NCI-H2171 treated with DMSO at 0.1 percent for 48 hours (cell line): ENCODE measurements at places on chromosomes 7 and 10.

DNA sequence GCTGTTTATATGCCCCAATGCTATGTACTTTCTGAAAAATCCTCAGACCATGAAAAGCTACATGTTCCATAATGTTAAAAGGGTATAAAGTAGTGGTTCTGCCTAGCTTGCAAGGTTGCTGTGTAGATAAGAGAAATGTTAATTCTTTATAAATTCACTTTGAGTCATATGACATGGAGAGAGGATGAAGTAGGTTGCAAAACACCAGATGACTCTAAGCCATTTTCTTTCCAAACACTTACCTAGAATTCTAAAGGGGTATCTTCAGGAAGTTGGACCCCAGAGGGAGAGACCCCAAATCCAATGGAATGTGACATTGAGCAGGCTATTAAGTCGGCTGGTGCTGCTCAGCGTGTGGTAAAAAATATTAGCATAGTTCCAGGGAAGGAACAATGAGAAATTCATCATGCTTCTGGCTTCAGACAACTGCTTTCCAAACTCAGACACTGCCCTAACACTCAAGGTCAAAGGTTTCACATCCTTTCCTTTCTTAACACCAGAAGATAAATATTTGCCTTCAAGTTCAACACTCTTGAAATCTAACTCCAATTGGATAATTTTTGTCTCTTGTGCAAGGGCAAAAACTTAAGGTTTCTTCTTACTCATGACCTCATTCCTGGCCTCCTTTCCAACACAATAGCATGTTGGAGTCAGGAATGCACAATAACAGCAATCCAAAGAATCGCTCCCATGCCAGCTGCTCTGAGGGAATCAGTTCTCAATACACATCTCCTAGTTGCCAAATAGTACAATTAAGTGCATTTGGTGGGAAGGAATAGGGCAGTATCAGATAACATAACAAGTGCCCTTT, 100.7 kb upstream of the AFAP1L2 start:
- DNase-seq: no peak

DNA sequence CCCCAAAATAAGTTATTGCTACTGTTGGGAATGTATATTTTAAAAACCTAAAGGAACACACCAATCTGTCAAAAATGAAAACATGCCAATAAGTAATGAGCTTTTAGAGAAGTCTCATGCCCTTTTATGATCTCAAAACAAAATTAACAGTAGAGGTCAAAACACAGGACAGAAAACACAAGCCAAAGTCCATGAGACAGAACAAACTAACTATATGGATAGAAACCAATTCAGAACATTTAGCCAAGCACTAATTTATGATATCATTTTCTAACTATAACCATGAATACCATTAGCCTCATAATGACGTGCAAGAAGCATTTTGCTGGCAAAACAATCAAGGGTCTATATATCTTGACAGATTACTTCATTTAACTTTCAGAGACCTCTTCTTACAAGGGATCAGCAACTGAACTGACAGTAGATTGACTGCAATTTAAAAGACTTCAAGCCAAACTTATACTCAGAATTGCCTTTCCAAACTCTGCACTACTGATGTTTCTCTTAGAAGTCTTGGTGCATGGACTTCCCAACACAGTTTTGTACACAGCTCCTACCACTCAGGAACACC, 200.9 kb downstream of the DOCK4 start:
- DNase-seq: no peak

GRCh38 chr10:131933016-131933695, 32.3 kb downstream of the PPP2R2D start:
- no peak for DNase-seq

GRCh38 chr7:137032436-137032835, 164.0 kb downstream of the CHRM2 start:
- DNase-seq: no peak

GRCh38 chr10:131429141-131429540, 117.6 kb upstream of the TCERG1L start:
- no peak for DNase-seq

GRCh38 chr7:22700559-22701002, 26.4 kb upstream of the IL6 start:
- no peak for DNase-seq
